ENCODE measurements at places on chromosomes 1 and 21.

DNA sequence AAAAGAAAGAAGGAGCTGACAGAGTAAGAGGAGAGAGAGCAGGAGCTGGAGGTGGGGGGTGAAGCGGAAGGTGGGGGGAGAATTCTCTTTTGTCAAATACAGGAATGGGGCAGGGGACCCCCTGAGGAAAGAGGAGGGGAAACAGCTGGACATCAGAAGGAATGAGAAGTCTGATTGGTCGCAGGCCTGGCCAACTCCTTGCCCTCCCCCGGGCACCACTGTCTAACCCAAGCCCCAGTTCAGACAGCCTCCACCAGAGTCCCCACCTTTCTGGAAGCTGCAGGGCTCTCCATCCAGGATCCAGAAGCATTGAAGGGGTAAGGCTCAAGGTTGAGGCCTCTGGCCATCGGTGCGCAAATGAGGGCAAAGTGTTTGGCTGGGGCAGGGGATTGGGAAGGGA is at the start of gene OPTC:
TSS of gene OPTC (plus strand) at position 253 of the 400 bp plus-strand sequence. CDS start 1,853 bp downstream, outside the sequence.
- DNase-seq = no peak

DNA sequence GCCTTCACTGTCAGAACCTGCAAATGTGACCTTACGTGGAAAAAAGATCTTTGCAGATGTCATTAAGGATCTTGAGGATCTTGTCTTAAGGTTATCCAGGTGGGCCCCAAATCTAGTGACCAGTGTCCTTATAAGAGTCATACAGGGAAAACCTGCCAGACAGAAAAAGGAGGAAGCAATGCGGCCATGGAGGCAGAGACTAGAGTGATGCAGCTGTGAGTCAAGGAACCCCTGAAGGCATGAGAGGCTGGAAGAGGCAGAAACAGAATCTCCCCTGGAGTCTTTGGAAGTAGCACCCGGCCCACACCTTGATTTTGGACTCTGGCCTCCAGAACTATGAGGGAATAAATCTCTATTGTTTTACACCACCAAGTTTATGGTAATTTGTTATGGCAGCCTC is 36.5 kb upstream of the DNASE2B start:
- DNase-seq = no peak

DNA sequence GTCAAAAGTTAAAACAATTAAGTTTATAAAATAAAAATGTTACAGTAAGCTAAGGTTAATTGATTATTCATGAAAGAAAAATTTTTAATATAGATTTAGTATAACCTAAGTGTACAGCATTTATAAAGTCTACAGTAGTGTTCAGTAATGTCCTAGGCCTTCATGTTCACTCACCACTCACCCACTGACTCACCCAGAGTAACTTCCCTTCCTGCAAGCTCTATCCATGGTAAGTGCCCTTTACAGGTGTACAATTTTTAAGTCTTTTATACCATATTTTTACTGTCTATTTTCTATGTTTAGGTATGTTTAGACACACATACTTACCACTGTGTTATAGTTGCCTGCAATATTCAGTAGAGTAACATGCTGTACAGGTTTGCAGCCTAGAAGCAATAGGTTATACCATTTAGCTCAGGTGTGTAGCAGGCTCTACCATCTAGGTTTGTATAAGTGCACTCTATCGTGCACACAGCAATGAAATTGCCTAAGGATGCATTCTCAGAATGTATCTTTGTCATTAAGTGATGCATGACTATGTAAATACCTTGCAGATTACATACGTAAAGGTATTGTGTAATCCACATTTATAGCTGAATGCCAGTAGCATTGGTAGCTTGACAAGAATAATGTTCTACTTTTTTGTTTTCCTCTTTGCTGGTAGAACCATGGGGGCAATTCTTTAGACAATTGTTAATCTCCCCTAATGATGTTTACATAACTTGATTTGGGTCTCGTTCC is 35.7 kb upstream of the GPR88 start:
- no peak for DNase-seq

DNA sequence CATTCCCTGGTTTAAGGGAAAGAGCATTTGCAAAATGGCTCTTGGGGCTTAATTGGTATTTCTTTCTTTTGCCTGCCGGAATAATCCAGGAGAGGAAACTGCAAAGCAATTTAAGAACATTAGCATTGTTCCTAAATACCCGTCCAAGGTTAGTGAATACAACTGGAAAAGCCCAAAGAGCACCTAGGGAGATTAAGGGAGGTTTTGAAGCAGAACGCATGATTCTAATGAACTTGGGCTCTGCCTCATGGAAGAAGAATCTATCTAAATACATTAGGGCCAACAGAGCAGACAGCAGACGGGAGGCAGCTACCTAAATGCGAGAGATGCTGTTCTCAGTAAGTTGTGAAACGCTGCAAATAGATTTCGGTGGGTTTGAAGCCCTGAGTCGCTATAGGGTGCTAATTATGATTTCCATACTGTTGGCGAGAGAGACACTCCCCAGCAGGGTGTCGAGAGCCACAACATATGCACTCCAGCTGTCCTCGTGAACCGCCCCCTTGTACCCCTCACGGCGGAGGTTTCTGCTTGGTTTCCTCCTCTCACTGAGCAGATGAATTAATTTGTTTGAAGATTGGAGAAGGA is 326.7 kb upstream of the CAMK1G start:
- no peak for DNase-seq

DNA sequence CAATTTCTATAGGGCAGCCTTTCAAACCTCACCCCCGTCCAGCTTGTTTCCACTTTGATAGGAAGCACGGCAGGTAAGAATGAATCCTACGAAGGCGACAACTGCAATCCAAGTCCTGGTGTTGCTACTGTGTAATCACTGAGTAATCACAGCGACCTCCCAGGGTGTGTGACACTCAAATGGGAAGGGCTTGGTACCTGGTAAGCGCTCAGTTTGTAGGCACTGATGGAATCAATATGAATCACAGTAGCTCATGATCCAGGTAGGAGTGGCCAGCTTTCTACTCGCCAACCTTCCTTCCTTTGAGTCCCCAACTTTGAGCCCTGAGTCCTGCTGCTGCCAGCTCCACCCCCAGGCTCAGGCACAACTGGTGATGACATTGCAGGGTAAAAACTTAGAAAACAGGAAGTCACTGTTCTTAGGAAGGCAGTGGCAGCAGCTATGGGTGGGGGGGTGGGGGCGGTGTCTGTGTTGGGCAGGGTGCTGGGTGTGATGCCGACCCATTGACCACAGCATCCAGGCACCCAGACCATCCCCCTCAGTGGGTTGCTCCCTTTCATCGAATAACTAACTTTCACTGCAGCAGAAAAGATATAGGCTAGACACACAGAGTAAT is 70.7 kb downstream of the CD247 start:
- DNase-seq = no peak

DNA sequence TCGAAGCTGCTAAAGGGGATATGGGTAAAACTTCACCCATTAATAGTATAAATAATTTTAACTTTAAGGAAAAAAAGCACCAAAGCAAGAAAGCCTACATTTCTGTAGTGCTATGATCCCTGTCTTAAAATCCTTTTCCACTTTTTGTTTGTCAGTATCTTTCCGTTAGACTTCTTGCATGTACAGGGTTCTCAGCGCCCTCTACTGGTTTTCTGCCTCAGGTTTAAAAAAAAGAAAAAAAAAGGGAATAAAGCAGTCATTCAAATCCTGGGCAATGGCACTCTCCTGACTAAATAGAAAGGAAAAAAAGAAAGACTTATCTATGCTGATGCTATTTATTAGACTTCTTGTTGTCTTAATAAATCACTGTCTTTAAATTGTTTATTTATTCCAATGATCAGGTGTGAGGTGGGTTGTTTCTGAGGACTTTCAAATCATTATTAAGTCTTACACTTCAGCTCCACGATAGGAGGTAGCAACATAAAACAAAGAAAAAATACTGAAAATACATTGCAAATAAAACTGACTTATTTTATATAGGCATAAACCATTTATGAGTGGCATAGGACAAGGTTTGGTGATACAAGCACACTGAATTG is 475.4 kb upstream of the NR5A2 start:
- peak; percentile 47 for DNase-seq

DNA sequence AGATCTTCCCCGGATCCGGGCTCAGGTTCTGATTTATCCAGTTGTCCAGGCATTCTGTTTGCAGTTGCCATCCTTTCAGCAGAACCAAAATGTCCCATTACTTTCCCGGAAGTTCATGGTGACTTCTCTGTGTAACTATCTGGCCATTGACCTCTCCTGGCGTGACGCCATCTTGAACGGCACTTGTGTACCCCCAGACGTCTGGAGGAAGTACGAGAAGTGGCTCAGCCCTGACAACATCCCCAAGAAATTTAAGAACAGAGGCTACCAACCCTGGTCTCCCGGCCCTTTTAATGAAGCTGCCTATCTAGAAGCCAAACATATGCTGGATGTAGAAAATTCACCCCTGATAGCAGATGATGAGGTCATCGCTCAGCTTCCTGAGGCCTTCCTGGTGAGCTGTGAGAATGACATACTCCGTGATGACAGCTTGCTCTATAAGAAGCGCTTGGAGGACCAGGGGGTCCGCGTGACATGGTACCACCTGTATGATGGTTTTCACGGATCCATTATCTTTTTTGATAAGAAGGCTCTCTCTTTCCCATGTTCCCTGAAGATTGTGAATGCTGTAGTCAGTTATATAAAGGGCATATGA is 22.4 kb downstream of the AADACL4 start:
- DNase-seq = no peak

DNA sequence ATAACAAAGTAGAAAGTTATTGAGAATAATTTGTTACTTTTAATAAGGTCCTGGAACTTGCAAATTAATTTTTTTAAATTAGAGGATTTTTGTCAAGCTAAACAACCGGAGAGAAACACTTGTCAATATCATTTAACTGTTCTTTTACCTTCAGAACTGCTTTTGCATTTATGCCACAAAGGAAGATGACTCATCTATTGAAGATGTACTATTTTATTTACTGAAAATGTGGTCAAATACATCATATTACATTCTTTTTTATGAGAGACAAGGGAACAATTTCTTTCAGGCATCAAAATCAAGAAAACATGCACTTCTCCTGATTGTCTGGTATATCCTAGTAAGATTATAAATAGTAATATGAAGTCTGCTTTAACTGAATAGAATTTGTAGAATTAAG is 558.2 kb upstream of the PRMT6 start:
- no peak for DNase-seq

DNA sequence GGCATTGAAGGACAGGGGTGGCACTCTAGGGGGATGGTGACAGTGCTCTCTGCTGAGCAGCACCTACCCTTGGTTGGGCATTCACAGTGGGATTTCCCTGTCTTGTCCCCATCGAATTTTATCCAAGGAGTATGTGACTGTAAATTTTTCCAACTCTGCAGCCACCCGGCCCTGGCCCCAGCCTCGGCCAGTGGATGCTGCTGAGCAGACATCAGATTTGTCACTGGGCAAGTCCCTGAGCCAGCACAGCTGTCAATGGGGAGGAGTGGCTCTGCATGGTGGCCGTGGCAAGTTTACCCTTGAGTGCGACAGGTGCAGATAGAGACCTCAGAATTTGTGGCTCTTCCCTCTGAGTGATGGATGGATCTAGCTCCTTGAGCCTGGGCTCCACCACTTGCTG is 240.2 kb upstream of the CSF3R start:
- DNase-seq = no peak

DNA sequence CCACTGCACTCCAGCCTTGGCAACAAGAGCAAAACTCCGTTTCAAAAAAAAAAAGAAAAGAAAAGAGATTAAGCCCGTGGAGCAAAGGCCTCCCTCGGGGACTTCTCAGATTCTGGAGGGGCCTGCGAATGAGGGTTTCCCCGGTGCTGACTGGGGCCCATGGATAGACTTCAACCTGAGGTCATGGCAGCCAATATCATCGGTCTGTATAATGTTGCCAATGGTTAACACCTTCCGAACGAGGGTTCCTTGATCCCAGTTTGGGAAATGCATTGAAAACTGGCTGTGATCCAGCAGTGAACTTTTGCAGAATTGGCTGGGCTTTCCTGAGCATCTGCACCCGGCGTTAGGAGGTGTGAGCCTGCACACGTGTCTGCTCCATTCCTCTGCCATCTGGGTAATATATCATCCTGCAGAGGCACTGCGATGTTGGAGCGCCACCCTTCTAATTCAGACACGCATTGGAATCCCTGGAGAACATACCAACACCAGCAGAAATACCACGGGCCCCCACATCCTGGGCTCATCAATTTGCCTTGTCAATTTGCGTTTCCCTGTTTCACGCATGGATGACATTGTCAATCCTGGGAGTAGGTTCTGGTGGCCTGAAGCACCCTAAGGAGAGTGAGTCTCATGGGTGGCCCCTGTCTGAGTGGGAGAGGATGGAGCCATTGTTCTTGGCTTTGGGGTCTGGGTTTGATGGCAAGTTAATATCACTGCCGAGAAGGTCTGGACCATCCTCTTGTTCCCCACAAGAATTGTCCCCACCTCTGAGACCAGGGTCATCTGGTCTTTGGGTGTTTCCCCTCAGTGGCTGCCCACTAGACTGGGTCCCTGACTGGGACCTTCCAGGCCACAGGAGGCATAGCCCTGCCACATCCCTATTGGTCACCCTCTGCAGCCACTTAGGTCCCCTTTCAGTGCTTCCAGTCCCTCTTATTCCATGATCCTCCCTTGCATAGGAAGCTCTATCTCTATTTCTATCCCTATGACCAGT is 441.0 kb downstream of the PTPRU start:
- no peak for DNase-seq

- no peak for DNase-seq
Observed at GRCh38 chr1:222919478-222919865, 104.6 kb downstream of the DISP1 start.

DNA sequence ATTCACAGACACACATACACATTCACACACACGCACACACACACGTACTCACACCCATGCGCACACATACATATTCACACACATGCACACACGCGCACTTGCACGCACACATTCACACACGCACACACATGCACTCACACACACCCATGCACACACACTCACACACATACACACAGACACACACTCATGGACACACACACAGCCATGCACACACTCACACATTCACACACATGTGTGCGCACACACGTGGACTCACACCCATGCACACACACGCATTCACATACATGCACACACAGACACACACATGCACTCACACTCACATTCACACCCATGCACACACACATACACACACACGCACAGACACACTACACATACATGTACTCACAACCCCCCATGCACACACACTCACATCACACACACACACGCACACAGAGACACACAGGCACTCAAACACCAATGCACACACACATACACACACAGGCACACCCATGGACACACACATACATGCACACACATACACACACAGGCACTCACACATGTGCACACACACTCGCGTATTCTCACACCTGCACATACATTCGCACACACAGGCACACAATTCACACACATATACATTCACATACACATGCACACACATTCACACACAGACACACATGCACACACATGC is 589.1 kb downstream of the PTPRU start:
- no peak for DNase-seq

- peak; percentile 90 for DNase-seq
Observed at GRCh38 chr1:47189844-47190508, at the start of gene PDZK1IP1. Gene PDZK1IP1 (minus strand): TSS chr1:47190036. CDS start chr1:47189932, 104 bp downstream.

DNA sequence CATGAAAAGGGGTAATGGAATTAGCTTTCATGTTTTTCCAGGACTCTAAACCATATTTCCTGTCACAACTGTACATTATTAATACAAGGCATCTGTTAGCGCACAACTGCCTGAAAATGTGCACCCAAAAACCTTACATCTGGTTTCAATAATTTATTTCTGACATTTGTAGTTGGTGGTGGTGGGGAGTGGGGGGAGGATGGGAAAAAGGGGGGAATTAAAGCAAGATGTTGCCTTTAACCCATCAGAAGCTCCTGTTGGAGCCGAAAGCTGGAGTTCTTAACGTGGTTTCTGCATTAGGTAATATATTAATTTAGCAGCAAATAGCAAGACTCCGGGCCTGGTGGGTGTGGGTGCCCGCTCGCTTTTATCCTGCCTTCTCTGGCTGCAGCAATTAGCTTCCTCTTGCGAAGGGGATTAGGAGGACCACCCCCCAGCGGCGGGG is 36.9 kb upstream of the HHAT start:
- peak; percentile 73 for DNase-seq

All from AG08395 (cell line).